ENCODE measurements at places on chromosomes 2 and 18.

- no peak for DNase-seq
These were observed 24.3 kb upstream of the VIT start for GRCh38 chr2:36672199-36672598.

DNA sequence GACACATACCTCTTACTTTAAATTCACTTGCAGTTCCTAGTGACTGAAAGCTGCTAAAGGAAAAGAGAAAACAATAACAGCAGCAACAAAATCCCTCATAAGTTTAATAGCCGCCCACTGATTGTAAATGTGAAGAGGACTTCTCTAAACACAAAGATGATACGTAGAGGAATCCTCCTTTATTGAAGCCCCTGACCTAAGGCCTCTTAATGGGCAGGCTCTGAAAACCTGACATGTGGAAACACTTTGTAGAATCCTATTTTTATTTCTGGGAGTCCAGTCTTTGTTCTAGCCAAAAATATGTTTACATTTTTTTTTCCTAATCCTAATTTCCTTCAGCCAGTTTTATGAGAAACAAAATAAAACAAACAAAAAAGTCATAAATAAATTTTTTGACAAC, 1277.7 kb upstream of the CELF4 start:
- DNase-seq = no peak

GRCh38 chr2:55839182-55839819, 84.3 kb downstream of the EFEMP1 start:
- no peak for DNase-seq

DNA sequence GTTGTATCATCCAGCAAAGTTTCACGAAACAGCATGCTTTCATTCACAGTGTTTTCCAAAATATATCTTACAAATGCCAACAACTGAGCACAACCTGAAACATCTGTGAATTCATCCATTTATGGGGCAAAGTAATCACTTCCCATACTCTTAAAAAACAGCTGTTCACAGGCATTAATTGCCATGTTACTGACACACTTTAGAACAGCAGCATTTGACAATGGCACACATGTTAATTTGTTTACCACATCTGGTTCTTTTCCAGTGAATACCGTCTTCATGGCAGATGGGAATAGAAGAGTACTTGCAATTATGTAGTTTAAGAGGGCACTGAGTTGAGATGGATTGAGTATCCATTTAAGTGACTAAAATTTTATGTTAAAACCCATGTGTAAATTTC, 347.4 kb upstream of the LRP1B start:
- DNase-seq = no peak

- DNase-seq = no peak
These were observed 74.3 kb downstream of the XRCC5 start for GRCh38 chr2:216183462-216183861.

GRCh38 chr2:179860255-179861026, 971 bp downstream of the ZNF385B start:
- no peak for DNase-seq

GRCh38 chr18:54210463-54210862, 14.0 kb downstream of the MBD2 start:
- DNase-seq = no peak

DNA sequence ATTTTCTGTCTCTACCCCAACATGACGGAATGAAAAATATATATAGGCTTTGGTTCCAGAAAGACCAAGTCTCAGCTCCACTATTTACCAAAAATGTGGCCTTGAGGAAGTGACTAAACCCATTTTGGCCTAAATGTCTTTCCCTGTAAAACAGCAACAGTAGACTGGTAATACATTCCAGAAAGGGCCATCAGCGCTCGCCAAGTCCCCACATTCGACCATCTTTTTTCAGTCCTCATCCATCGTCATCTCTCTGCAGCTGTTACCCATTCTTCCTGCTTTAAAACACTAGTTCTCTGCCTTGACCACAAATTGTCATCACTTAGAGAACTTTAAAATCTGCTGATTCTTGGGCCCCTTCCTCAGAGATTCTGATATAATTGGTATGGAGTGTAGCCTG, 183.8 kb upstream of the CTAGE1 start:
- no peak for DNase-seq

- no peak for DNase-seq
These were observed 6.0 kb downstream of the MAP3K2 start for GRCh38 chr2:127381762-127382161.

DNA sequence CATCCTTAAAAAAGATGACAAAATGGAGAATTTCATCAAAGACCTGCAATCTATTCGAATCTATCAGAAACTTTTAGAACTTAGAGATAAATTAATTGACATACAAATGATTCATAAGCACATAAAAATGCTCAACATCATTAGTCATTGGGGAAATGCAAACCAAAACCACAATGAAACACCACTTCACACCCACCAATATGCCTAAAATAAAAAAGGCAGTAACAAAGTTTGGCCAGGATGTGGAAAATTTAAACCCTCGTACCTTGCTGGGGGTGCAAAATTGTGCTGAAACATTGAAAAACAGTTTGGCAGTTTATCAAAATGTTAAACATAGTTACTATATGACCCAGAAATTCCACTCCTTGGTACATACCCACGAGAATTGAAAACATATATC, 11.5 kb upstream of the EIF2AK3 start:
- peak; percentile 42 for DNase-seq

DNA sequence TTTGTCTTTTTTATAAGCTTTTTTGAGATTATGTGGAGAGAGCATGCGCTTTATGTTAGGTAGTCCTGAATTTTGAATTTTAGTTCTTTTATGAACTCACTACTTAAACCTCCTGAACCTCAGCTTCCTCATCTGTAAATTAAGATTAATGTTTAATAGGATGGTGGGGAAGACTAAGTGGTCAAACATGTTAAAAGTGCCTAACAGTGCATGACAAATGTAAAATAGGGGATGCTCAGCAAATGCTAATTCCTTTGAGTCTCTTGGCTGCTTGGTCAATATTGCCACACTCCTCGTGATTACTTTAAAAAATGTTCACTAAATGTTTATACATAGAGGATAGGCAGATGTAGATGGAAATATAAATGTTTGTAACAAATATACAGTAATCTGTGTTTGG, 6.8 kb downstream of the BIRC6 start:
- DNase-seq = no peak
